Kidney epithelial cell (primary cell): ENCODE measurements at places on chromosomes 11 and 22.
A peak's percentile ranks its signal among the peaks of the same experiment; 100 is the strongest.

- no peak for DNase-seq
Observed at GRCh38 chr11:13271060-13271693, 6.4 kb upstream of the BMAL1 start.

DNA sequence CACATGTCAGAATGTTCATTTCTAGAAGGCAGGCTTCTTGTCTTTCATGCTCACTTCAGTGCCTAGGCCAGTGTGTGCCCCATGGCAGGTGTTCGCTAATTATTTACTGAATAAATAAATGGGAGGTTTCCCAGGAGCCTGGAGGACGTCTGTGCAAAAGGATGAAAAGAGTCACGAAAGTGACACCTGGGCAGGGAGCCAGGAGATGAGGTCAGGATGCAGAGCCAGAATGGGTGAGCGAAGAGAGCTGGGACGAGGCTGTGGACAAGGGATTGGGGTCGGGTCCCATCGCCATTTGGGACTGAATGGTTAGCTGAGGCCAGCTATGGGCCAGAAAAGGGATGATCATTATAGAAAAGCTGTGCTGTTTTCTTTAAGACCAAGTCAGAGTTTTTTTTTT is 560.4 kb downstream of the TBC1D22A start:
- DNase-seq, result no peak

DNA sequence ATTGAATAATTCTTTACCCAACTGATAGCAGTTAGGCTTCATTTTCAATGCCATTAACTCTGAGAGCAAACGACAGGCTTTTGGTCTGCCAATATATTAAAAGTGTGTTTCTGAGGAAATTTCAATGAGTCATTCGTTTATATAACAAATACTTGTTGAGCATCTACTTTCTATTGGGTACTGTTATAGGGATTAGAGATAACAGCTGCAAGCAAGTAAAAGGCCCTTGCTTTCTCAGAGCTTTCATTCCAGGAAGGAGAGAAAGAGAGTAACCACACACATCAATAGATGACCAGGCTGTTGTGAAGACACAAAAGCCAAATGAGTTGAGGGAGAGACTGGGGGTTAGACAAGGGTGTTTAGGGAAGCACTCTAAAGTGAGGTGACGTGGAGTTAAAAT is 35.7 kb downstream of the CD44 start:
- no peak for DNase-seq

DNA sequence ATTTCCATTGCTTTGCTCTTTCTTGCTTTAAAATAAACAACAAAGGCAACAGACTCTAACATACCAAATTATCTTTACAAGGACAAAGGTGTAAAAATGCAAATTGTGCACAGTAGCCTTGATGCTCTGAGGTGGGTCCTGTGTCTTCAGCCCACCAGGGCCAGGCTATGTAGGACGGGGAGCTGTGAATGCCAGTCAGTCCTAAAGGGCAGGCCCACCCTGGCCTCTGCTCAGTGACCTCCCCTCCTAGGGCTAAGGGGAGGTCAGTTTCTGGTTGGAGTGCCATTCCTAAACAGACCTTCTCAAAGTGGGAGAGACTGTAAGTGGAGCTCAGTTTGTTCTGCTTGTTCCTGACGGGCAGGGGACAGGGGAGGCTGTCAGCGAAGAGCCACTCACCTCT is 78.0 kb upstream of the SUSD2 start:
- DNase-seq, result no peak

- no peak for DNase-seq
Observed at GRCh38 chr22:44632541-44633396, 69.2 kb upstream of the PRR5 start.

DNA sequence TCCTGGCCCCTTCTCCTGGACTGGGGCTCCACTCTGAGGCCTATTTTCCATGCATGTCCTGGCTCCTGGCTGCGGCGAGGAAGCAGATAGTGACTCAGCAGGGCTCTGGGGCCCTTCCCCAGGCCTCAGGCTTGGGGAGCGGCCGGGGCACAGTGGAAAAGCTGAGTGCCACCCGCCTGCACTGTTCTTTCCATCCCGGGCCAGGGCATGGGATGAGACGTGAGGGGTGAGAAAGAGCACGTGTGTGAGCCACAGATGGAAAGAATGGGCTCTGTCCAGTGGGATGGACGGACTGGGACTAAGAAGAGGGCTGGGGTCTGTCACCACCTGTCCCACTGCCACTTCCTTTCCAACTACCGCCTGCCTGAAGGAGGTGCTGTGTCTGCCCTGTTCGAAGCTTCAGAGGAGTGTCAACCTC is 12.8 kb downstream of the SLC37A2 start:
- no peak for DNase-seq

DNA sequence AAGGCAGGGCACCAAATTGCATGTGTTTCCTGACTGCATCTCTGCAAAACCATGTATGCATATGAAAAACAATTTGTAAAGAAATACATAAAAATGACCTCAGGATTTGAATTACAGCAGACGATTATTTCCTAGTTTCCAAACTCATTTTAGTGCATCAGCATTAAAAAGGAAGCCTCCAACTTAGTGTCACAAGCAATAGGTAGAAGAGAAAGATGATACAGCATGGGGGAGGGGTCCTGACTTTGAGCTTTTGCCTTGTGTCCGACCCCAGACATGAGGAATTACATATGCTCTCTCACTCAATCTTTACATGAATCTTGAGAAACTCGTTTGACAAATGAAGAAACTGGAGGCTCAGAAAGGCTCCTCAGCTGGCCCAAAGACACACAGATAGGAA is 294.6 kb upstream of the NARS2 start:
- DNase-seq, result no peak

DNA sequence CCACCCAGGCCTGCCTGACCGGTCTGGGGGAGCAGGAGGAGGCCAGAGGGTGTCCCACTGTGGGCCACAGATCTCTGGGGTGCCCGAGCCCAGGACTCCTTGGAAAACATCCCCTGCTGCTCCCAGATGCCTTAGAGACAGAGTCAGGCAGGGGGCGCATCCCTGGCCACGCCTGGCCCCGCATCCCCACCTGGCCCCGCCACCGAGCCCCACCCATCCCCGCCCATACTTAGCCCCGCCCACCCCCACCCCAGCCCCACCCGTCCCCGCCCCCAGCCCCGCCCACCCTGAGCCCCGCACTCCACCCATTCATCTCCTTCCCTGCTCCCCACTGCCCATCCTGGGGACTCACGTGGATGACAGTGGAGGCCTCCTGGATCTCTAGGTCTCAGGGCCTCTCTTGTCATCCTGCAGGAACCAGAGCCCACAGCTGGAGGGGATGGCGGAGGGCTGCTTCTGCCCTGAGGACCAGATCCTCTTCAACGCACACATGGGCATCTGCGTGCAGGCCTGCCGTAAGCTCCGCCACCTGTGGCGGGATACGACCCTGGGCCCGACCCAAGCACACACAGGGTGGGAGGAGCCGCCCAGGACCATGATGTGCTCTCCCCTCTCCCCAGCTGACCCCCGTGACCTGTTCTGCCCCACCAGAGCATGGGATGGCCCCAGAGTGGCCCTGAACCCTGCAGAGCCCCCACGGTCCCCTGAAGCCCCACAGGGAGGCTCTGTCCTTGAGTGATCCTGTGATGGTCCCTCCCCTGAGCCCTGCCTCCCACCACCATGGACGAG is 33.6 kb downstream of the MUC5B start:
- no peak for DNase-seq

GRCh38 chr11:84981301-84981700 is 645.8 kb downstream of the DLG2 start:
- DNase-seq, result no peak

- DNase-seq, result no peak
Observed at GRCh38 chr22:20982563-20982882, 426 bp downstream of the LZTR1 start.

- no peak for DNase-seq
Observed at GRCh38 chr11:69411257-69411924, 70.1 kb upstream of the LINC01488 start.

GRCh38 chr11:17544181-17544622 is at the start of gene USH1C:
Gene USH1C, minus strand, starts transcription at chr11:17544416. Its CDS starts 109 bp downstream, at chr11:17544307.
- DNase-seq, result no peak

DNA sequence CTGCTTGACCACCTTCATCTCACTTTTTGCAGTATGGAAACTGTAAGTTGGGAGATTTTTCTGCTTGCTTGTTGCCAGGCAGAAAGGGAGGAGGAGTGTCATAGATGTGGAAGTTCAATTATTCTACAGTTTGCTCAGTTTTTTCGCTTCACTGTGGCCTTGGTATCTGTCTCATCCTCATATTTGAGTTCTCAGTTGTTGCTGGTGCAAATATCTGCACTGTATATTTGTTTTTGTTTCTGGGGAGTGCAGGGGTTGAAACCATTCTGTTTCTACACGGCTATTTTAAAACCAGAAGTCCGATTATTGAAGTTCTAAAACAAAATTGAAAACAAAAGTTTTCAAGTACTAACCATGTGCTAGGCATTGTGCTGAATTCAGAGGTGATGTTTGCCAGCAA is 153.4 kb downstream of the JRKL start:
- DNase-seq, result no peak

DNA sequence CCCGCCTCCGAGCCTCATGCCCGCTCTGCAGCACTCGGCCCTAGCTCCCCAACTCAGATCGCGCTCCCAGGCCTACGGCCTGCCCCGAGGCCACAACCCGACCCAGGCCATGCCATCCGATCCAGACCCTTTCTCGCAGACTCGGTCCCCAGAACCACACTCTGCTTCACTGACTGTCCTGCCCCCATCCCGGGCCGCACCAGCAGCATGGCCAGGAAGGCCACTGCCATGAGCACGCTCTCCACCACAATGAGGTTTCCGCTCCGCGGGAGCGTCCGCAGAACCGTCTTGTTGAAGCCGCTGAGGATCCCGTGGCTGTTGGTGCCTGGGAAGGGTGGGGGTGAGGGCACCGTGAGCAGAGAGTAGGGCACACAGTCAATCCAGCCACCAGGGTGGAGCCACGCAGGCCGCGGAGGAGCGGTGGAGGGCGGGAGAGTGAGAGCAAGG is 6.4 kb downstream of the UNC93B1 start:
- DNase-seq, result no peak

DNA sequence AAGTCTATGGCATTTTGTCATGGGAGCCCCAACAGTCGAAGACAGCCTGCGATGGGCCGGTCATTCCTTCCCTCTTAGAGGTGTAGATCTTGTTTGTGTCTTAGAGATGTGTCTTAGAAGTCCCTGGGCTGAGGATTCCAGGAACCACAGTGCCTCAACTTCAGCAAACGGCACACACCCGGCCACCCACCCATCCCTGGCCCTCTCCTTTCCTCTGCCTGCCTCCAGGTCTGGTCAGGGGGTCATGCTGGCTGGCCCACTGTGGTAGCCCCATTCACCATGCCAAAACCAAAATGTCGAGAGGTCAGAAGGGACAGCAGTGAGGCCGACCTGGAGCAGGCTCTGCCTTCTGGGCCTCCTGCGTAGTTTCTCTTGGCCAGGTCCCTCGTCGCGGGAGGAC is 857.9 kb downstream of the TBC1D22A start:
- DNase-seq, result no peak

DNA sequence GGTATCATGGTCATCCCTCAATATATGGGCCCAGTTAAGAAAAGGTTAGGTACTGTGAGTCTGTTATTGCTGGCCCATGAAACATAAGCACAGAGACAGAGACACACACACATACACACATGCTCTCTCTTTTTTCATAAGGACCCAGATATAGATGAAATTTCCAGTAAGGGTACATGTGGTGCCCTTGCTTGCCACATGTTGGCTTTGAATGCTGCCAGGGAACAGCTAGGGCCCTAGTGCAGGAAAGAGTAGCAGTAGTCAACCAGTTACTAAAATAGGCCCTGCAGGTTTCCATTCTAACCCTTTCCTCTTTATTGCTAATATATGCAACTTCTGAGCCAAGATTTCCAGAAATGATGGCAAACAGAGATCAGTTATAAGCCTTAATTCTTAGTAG is 9.1 kb downstream of the SNX19 start:
- DNase-seq, result no peak

DNA sequence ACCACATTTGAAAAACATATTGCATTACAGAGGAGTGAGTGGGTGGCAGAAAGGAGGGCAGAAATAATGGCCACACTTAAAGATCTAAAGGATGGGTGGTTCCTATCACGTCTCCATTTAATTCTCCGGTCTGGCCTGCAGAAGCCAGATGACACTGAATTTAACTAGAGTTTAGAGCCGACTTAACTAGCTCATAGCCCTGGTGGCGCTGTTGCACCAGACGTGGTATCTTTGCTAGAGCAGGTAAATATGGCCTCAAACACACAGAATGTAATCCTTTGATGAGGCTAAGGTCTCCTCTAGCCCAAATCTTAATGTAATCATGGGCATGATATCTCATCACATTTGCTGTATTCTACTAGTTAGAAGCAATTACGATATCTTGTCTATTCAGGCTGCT is 51.5 kb upstream of the GAL start:
- peak; percentile 21 for DNase-seq

DNA sequence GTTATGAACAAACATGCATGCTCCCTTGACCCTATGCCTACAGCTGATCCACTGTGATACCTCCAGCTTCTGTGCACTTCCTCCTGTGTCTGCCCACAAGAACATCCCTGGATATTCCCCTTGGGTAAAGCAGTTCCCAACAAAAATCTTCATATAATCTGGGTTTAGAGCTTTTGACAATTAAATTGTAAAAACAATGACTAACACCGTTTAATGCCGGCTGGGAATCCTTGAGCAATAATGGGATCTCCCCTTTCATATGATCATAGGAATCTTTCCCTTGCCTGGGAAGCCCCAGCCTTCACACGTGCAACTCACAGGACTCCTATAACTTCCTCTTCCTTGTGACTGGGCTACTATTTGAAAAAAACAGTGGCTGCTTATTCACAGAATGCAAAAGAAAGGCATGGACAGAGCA is 6.3 kb upstream of the ZC3H12C start:
- DNase-seq, result no peak

DNA sequence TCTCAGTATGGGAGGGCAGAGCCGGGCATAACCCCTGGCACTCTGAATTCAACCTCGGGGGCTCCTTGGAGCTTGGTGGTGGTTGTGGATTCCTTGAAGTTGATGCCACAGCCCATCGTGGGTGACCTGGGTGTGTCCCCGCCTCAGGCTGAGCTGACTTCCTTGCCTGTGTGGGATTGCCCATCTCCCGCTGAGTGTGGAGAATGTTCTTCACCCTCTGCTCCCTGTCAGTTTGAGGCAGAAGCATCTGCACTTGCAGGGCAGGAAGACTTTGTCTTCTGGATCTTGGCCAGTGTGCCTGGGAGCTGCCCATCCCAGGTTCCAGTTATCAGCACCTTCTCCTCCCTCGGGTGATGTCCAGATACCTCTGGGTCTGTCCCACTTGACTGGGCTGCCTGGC is 25.3 kb downstream of the CD82 start:
- DNase-seq, result no peak

DNA sequence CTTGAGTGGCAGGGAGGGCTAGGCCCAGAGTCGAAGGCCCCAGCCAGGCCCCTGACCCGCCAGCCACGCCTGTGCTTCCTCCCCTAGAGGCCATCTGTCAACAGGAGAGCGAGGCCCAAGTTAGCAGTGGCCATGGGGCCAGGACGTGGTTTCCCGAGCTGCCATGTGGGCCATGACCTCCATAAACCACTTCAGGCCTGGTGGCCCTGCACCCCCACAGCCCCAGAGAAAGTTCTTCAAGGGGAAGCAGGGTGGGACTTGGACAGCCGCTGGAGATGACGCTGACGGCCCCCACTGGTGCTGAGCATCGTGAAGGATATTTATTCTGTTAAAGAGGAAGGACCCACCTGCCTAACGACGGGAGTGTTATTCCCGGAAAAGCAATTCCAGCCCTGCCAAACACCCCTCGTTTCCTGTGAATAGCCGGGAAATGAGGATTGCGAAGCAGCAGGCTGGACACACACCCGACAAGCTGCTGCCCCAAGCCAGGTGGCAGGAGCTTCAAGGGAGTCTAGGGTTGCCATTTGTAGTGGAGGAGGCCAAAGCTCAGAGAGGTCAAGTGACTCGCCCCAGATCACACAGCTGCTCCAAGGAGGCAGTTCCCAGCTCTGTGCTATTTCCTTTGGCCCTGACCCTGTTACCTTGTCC is 12.8 kb downstream of the PRR5 start:
- DNase-seq, result no peak
